Stimulated activated CD8-positive, alpha-beta memory T cell treated with anti-CD3 and anti-CD28 coated beads, Interleukin-12 subunit alpha, Interleukin-12 subunit beta, amount 100 ng/mL, for 4 hours (primary cell): ENCODE measurements at places on chromosomes 1 and 21.

DNA sequence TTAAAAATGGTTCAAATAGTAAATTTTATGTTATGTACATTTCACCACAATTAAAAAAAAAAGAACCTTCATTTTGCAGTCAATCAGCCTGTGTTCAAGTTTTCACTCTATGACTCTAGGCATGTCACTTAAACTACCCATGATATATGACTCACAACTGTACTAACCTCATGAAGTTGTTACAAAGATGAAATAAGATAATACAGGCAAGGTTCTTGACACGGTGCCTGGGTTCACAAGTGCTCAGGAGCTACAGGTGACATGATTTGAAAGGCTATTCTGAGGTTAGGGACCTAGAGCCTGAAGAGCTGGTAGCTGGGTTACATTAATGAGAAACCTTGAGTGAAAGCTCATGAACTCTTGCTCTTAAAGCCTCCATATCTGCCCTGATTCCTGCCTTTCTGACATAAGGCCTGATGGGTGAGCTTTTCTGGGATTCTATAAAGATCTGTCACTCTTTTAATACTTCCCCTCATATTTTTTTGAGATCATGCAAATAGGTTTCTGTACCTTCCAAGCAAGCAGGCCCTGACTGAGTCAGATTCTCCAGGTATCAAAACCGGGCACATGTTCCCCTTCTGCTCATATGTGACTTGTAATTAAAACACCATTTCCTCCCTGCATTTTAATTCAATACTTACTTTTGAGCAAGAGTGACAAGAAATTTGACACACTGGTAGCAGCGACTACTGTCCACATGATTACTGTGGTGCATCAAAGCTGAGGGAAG is 34.0 kb downstream of the PCSK9 start:
- no peak for DNase-seq

- no peak for DNase-seq
Measured at GRCh38 chr1:155352631-155353030, 31.9 kb downstream of the RUSC1 start.

GRCh38 chr1:245298781-245299180 is 144.0 kb downstream of the KIF26B start:
- DNase-seq = no peak

GRCh38 chr21:45277101-45278045 is 10.3 kb downstream of the POFUT2 start:
- DNase-seq = no peak

DNA sequence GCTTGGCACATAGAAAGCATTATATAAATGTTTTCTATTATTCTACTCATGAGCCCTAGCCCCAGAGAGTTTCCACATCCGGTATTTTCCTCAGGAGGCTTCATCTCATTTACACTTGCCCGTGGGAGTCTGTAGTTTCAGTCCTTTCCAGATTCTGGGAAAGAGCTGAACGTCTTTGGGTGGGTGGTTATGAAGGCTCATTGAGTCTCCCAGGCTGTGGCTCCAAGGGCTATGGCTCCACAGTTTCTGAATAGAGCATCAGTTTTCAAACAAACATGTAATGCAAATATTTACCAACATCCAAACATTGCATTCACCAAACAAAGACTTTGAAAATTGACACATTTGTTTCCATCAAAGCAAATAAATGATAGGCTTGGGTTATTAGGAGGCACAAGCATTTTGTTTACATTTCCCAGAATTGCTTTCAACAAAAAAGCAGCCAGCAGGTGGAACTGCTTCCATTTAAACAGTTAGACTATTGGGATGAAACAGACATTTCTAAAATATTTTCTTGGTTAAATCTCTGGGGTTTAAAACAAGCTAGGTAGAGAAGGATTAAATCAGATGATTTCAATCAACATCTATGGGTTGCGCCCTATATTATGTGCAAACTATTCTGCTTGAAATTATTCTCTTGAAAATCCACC is 1.3 kb upstream of the LEMD1 start:
- DNase-seq = no peak
